CD8-positive, alpha-beta T cell (primary cell): ENCODE measurements at places on chromosomes 1 and 21.

- DNase-seq, result no peak
These were observed 137.8 kb downstream of the LMX1A start for GRCh38 chr1:165218731-165219130.

DNA sequence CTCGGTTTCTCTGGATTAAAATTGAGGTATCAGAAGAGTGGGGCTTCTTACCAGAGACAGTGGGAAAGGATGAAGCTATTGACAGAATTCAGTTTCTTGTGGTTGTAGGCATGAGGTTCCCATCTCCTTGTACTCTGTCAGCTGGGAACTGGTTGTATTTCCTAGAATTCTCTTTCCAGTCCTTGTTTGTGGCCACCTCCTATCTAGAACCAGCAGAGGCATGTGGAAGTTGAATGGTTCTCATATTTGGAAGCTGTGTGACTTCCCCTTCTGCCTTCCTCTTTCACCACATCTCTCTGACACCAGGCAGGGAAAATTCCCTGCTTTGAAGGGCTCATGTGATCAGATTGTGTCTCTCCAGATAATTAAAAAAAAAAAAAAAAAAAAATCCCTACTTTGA lies 457.7 kb upstream of the ADAMTS5 start:
- no peak for DNase-seq

DNA sequence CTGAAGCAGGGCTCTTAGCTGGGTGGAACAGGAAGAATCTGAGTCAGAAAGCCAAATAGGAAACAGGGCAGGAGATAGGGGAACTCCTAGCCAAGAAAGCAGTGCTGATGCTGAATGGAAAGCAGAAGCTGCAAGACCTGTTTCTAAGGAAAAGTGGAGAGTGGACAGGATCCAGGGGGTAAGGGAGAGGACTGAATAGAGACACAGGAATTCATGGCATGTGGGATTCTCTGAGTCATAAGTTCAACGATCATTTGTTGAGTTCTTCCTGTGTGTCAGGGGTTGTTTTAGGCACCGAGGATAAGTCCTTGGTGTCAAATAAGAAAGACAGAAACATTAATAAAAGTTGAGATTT lies 153.8 kb upstream of the FGGY start:
- DNase-seq, result no peak

- DNase-seq, result no peak
These were observed 117.5 kb downstream of the TGFB2 start for GRCh38 chr1:218462587-218462986.

- no peak for DNase-seq
These were observed 7.6 kb downstream of the DR1 start for GRCh38 chr1:93353286-93353685.

DNA sequence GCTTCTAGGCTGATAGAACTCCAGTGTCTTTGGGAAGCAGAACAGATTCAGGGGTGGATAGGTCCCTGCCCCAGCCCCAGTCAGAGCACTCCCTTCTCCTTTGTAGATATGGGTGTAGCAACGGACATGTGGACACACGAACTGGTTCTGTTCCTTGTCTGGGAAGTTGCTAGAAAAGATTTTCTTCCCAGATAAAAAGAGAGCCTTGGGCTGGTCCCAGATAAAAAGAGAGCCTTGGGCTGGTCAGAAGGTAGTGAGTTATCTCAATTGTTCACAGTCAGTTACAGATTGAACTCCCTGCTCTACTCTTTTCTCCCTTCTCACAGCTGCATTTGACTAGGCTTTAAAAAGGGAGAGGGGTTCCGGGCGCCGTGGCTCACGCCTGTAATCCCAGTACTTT lies 7.4 kb upstream of the EFNA1 start:
- DNase-seq, result no peak

DNA sequence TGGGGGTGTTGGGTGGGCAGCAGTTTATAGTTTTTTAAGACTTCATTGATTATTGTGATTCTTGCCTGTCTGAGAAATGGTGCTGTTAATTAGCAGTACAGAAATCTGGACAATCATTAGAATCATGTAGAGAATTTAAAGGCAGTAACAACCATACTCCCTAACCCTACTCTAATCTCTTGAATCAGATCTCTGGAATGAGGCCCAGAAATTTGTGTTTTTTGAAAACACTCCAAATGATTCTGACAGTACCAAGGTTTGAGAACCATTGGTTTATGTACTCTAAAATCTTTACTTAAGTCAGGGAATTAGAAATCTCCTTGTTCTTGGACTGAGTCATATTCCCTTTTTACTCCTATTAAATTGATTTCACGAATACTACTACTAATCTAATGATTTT lies 24.0 kb downstream of the FNBP1L start:
- DNase-seq, result no peak

DNA sequence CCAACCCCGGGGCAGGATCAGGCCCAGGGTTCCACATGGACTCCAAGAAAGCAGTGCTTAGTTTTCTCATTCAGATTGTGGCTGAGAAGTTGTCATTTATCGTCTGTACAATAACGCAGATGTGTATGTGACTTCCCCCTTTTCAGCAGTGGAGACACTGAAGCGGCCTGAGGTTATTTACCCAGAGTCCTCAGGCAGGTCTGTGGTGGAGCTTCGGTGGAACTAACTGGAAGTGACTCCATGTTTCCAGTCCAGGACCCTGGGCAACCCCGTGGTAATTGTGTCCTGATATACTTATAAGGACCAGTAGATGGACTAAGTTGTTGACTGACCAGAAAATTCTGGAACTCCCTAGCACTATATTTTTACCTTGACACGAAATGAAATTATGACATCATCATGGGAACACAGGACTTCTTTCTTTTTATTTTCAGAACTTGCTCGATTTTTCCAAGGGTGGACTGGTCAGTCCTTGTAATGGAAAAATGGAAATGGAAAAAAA lies 1.0 kb upstream of the IER5 start:
- DNase-seq, result no peak

DNA sequence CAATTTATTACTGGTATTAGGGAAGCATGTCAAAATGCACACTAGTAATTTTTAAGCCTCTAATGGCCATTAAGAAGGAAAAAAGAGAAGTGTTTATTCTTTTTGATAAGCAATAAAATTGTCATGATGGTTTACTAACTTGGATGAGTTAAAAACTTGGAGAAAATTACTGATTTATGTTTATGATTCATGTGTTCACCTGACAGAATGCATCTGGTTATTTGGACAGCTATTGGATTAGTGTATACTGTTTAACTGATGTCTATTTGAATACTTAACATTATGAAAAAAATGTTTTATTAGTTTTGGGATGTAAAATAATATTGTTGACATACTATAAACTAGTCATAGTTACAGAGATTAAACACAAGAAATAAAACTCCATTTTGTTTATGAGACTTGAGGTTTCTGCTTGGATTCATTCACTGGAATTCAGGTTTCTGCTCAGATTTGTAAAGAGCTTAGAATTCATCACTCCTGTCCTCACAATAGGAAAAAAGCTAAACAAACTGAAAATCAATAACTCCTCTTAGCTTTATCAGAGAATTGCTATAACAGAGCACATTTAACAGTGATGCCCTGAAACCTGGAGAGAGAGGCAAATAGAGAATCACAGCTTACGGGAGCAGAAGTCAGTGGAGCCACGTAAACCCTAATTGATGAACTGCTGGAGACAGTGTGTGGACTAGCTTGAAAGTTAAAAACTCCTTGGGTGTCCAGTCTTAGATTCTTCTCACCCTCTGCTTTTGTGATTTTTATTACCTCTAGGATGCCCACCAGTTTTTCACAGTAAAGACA lies 56.7 kb downstream of the RALGPS2 start:
- DNase-seq, result no peak

DNA sequence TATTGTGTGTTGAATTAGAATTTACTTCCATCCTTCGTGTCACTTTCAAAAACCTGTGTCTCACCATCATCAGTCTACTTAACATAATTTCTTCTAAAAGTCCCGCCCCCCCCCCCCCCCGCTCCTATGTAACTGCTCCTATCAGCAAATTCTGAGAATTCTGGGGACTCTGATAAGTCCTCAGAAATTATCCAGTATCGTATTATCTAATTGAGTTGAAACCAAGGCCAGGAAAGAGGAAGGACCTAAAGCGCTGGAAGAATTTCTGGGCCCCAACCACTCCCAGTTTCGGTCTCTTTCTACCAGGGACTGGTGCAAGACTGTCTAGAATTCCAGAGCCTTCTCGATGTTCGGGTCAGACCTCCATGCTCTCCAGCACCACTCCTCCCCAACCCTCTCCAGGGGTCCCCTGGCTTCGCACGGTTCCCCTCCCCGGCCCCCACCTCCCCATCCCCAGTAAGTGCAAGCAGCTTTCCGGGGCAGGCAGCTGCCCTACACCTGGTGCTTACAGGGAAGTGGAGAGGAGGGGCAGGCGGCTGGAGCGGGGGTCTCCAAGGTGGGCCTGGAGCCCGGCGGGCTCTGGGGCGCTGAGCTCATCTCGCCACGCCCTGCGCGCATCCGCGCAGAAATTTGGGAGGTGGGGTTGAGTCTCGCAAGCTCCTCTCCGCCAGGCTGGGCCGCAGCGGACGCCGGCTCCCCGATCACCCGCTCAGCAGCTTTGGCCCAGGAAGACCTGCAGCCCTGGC lies 16.0 kb upstream of the ZNF496 start:
- no peak for DNase-seq

DNA sequence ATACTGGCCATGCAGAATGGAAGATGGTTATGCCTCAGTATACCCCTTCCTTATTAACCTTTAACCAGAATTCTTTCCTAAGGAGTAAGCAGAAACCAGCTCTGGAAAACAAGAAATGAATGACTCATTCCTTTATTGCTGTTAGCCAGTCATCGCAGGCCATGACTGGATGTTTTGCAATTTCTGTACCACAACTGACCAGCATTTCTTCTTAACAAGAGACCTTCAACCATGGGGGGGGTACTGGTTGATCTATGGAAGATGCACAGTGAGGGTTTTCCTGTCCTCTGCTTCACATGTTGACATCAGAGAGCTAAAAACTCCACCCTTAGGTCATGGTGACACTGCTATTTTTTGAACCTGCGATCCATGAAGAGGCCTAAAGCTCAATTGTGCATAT lies 28.0 kb upstream of the RNF2 start:
- no peak for DNase-seq

- no peak for DNase-seq
These were observed 8.2 kb upstream of the DENND1B start for GRCh38 chr1:197783510-197783948.

DNA sequence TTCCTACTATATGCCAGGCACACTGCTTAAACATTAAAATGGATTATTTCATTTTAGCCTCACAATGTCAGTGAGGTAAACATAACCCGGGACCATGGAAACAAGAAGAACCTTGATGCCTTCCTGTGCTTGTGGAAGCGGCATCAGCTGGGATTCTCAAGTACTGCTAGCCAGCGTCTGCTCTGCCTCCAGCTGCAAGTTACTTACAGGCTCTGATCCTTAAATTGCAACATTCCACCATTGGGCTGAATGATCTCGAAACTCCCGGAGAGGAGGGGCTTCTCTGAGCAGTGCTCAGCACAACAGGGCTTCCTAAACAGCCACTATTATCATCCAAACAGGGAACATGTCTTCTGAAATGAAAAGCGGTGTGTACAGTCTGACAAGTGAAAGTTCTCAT lies 6.7 kb upstream of the MAN1C1 start:
- DNase-seq, result no peak

DNA sequence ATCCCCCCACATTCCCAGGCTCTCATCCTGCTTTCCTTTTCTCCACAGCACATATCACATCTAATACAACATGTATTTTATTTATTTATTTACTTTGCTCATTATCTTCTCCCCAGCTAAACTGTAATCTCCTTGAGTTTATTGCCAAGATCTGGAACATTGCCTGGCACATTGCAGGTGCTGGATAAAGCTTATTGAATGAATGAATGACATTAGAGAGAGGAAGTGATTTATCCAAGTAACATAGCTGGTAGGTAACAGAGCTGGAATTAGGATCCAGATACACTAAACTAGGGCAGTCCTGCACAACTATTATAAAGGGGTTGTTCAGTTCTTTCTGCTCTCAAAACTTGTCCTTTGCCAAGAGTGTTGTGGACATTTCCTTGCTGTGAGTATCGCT lies 8.6 kb upstream of the PTAFR start:
- no peak for DNase-seq

DNA sequence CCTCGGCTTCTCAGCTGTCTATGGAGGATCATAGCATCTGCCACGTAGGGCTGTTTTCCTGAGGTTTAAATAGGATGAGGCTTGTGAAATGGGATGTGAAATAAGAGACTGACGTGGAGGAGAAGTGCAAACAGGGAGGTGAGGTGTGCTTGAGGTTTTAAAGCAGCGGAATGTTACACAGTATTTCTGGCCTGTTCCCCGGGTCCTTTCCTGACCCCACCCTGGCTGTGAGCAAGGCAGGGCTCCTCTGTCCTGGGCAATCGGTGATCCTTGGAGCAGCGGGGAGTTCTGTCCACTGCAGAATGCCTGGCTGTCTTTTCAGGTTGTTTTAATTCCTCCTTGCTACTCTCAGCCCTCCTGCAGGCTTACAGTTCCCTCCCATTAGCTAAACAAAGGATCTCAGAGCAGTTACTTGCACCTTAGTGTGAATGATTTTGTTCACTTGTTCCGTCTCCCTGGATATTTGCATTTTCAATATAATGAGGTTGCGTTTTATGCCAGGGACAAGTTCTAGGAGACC lies 38.6 kb downstream of the LHX4 start:
- no peak for DNase-seq

DNA sequence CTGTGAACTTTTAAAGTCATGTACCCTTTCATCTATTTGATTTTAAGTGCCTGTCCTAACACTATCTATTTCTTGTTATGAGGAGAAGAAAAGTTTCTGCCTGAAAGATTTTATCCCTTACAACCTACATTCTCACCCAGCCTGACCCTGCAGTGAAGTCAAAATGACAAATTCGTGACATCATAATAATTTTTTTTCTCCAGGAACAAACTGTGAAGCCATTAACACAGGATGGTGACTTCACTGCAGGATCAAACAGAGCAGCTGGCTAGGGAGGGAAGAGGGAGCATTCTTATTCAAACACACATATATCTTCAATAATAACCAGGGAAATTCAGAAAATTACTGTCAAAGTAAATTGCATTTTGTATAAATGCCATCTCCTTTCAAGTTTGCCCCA lies 147.8 kb upstream of the PRMT6 start:
- no peak for DNase-seq

DNA sequence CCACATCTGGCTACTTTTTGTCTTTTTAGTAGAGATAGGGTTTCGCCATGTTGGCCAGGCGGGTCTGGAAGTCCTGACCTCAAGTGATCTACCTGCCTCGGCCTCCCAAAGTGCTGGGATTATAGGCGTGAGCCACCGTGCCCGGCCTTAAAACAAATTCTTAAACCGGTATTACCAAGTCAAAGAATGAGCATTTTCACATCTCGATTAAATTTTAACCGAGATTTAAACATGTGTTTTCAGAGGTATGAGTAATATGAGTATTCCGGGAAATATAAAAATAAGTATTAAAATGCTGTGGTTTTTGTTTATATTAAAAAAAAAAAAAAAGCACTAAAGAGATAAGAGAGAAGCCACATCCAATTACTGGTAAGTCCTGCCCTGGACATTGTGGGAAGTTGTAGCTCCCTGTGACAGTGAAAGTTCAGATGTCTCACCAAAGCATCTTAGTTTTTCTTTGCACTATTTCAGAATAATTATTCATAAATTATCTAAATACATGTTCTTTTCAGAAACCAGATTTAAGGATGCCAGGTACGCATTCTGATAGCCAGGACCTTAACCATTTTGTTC lies 24.9 kb downstream of the ZNF281 start:
- no peak for DNase-seq

GRCh38 chr1:208058267-208058666 lies 147.3 kb upstream of the CD34 start:
- DNase-seq, result no peak

GRCh38 chr1:200306944-200307754 lies 102.7 kb downstream of the ZNF281 start:
- DNase-seq, result no peak

- no peak for DNase-seq
These were observed 9.5 kb upstream of the AK4 start for GRCh38 chr1:65138524-65138923.
